Occipital lobe (tissue), 3 donors: ENCODE measurements at places on chromosomes 5 and 9. TPM values are rescaled to one million over a fixed set of nuclear protein-coding genes. Genes with fewer than 3 reads are reported as not detected.

SUSD3 gene
- total RNA-seq = 1.6 TPM

BNC2 gene
- total RNA-seq = 1.6 TPM

DNA sequence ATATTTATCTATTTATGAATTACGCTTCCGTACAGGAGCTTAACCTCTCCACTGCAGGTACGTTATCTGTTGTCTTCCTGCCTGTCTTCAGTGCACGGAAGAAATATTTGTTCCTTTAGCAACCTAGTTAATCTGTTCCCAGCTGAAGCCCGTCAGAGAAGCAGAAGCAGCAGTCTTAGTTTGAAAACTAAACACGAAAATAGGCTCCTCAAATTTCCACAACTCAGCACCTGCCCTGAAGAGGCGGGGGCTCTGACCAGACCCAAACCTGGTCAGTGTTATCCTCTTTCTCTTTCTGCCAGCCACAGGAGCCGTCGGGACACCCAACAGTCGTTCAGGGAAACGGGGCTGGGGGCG lies 462 bp downstream of the NUDCD2 start:
- DNase-seq = no peak

- no peak for DNase-seq
These were observed 314.0 kb downstream of the NDUFS4 start for GRCh38 chr5:53874409-53874808.

DNA sequence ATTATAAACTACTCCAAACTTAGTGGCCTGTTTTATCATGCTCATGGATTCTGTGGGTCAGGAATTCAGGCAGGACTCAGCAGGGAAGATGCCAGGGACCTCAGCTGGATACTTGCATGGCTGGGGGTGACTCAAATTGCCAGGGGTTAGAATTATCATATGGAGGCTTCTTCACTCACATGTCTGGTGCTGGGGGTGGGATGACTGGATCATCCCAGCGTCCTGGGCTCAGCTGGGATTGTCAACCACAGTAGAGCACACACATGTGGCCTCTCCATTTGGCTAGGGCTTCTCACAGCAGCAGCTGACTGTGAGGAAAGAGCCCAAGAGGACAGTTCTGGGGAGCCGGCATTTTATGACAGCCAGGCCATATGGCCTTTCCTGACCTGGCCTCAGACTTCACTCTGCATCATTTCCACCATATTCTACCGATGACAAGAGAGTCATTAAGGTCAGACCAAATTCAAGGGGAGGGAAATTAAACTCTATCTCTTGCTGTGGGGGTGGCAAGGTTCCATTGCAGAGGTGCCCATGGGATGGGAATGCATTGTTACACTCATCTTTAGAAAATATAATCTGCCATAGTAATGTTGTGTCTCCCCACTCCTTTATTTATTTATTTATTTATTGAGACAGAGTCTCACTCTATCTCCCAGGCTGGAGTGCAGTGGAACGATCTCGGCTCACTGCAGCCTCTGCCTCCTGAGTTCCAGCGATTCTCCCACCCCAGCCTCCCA lies 5.2 kb upstream of the GRK6 start:
- DNase-seq = no peak

DNA sequence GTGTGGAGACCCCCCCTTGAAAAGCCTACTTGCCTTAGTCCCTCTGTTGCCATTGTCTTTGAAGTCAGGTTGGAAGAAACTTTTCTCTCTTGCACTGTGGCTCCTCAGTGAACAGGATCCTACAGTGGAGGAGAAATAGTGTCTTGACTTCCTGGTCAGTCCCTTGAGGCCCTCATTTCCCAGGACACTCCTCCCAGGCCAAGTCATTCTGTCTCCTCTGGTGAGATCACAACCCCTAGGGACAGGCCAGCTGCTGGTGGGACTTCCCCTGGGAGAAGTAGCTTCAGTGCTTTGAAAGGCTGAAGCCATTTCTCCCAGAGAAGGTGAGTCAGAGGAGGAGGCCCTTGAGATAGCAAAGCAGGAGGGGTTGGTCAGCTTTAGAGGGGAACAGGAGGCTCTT lies 10.1 kb upstream of the GRIA1 start:
- no peak for DNase-seq
